ENCODE measurements at places on chromosomes 5 and 9.
A peak's percentile ranks its signal among the peaks of the same experiment; 100 is the strongest.

DNA sequence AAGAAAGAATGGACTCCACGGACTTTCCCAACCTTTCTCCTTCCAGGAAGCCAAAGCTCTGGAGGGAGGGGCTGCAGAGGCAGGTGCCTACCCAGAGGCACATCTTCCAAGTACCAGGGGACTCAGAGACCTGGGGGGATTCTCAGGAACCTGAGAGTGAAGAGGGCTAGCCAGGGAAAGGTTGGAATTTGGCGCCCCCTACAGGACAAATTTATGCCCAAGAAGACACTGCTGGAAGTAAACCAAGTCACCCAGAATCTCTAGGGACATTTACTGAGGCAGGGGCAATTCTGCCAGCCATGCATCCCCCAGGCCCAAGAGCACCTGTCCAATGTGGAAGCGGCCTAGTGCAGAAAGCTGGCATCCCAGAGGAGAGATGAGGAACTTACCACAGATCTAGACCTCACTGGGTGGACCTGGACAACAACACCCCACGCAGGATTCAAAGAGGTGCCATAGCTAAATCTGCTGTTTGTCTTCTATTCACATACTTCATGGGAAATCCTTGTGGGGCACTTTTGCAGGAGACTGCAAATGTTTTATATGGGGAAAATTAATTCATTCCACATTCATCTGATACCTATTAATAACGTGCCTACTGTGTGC is 25.9 kb upstream of the IDNK start:
- DNase-seq = peak; percentile 8

- no peak for DNase-seq
These were observed 28.2 kb downstream of the PLCXD3 start for GRCh38 chr5:41482173-41482572.

GRCh38 chr5:59571067-59571466 is 322.5 kb downstream of the PDE4D start:
- DNase-seq = no peak

GRCh38 chr5:3000631-3001030 is 249.2 kb upstream of the IRX2 start:
- DNase-seq = no peak

GRCh38 chr9:118104363-118104762 is 400.2 kb downstream of the TLR4 start:
- DNase-seq = no peak

GRCh38 chr9:130128251-130128650 is 44.0 kb upstream of the NCS1 start:
- DNase-seq = no peak

DNA sequence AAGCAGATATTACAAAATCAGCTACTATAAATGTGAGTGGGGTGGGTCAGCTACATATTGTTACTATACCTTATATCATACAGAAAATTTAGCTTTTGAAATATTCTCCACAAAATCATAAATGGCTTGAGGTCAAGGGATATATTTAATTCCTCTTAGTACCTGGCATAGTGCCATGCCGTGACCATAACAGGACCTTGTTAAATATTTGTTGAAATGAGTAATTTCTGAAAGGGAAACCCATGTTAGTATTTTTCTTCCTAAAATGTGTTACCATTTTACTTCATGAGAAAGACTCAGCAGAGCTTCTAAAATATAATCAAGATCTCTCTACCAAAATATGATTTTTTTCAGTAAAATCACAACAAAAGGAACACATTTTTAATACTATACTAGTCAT is 14.8 kb downstream of the ATP10B start:
- no peak for DNase-seq

GRCh38 chr5:143922718-143923117 is 110.8 kb downstream of the HMHB1 start:
- no peak for DNase-seq

DNA sequence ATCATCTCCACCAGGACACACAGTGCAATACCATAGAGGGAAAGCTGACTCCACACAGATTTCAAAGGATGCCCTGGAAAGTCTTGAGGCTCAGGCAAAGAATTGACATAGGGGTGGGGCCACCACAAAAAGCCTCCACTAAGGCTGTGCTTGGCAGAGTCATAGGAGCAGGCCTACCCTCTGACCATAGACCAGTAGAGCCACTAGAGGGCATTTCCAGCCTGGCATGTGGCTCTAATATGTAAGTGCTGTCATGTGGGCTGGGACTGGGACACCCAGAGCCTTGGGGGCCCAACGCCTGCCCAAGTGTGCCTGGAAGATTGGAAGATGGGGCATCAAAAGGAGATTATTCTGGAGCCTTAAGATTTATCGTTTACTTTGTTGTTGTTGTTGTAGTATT is 726.0 kb downstream of the DNAH5 start:
- DNase-seq = no peak

GRCh38 chr9:83937861-83938455 is 16.7 kb upstream of the KIF27 start:
- no peak for DNase-seq

GRCh38 chr5:134638760-134639201 is 6.2 kb upstream of the SAR1B start:
- DNase-seq = no peak

- no peak for DNase-seq
These were observed 74.0 kb downstream of the MRPS27 start for GRCh38 chr5:72245951-72246532.

DNA sequence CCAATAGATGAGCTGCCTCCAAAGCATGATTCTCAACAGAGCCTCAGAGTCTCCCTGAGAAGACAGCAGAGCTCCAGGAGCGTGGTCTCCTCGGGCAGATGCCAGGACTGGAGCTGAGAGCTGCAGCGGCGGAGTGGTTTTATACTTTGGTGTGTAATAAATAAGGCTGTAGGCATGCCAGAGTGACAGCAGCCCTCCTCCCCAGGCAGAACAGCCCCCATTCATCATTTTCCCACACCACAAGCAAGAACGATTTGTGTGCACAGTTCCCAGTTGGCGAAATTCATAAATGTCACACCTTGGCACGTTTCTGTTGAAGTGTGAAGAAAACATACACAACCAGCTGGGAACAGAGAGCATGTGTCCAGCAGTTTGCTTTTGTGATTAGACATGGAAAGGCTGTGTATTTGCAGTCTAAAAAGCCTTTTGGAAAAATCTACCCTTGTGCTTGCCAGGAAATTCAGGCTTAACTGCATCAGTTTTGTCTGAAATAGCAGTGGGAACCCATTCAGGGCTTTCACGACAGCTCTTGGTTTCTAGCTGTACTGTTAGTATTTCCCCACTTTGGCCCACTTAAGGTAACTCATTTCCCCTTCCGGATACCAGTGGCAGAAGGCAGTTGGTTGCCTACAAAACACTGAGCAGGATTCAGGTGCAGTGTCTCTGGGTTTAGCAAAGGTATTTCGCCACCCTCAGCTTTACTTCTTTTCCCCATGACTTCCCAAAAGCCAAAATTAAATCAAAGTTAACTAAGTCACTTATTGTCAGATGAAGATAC is at the start of gene C1QTNF3:
TSS of gene C1QTNF3 (minus strand) at position 115 of the 778 bp plus-strand sequence. CDS start at position 27, 88 bp downstream.
- DNase-seq = no peak

DNA sequence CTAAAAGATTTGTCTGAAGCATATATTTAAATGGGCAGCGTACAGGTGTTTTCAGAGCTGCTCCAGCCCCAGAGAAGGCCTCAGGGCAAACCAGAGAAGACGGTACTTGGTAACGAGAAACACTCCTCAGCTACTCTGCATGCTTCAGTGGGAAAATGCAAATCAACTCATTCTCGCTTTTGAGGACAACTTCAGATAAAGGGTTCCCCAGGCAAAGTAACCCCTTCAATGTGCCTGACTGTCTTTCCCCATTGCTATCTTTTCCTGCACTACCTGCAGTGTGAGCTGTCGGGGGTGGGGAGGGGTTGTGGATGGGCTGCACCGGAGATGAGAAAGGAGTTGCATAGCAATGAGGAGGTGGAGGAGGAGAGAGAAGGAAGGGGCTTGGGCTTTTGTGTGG is 339.7 kb upstream of the CLINT1 start:
- DNase-seq = no peak

DNA sequence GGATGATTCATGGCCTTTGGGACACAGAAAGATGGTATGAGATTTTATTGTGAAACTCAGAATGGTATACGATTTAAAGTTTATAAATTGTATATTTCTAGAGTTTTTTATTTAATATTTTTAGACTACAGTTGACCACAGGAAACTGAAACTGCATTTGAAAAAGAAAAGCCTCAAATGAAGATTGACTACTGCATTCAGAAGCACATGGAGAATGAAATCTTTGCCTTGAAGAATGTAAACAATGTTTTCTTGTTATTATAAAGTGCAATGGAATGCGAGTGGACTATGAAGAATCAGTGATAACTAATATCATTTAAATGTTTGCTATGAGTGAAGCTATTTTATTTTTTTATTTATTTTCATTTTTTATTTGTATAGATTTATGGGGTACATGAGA is 169.1 kb upstream of the CDH18 start:
- no peak for DNase-seq

DNA sequence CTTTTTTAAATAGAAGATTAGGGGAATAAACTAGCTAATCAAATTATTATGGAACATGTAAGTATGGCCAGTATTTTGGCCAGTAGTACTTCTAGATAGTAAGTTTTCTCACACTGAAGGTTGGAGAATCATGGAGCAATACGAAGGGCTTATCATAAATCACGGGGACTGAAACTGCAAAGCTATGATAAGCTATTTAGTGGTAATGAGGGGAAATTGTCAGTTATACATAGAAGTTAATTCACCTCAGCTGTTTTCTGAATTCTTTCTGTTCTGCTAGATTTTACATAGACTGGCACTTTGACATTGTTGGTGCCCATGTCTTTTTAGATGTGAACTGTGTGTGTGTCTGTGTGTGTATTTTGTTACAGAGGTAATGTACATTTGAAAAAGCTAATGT is 34.5 kb upstream of the FAM151B start:
- DNase-seq = no peak

DNA sequence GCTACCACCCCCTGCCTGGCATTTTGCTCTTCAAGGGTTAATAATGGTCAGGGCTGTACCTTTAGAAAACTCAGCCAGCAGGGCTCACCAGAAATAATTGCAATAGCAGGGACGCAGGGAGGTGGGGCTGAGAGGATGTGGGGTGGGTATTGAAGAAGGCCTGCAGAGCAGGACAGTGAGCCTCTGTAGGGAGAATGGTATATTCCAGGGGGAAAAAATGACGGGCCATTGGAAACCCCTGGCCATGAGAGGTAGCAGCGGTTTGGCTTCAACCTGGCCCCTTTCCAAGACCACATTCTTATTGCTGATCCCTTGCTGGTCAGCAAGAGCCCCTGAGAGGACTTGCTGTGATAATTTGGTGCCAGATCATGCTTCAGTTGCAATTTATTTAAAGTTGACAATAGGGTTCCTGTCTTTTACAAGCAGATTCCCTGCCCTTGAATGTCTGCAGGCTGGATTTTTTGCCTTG is 36.7 kb upstream of the CTNNA1 start:
- DNase-seq = no peak

- DNase-seq = no peak
These were observed 77.4 kb downstream of the OTULIN start for GRCh38 chr5:14741801-14742440.

All from DMS 273 treated with DMSO at 0.1 percent for 48 hours (cell line).